Fibroblast of the conjunctiva (primary cell): ENCODE measurements at places on chromosomes 2 and 18.

DNA sequence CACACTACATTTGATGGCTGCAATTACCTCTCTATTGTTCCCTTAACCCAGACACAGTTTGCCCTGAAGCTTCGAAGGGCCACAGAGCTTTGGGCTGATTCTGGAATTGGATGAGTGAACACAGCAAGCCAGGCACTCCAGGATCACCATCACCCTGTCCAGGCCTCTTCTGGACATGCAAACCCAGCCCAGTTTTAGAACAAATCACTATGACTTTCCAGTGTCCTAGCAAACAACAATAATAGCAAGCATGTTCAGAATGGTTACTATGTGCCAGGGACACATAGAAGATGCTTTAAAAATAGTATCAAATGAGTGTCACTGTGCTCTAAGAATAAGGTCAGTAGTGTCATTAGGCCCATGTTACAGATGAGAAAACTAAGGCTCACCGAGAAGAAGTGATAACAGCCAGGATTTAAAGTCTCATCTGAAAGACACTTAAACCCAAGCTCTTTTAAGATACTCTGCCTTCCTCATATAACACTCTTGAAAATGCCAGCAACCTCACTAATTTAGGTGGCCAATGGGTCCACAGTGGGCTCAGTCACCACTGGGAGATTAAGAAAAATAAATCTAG is 191.7 kb upstream of the STK17B start:
- no peak for DNase-seq

DNA sequence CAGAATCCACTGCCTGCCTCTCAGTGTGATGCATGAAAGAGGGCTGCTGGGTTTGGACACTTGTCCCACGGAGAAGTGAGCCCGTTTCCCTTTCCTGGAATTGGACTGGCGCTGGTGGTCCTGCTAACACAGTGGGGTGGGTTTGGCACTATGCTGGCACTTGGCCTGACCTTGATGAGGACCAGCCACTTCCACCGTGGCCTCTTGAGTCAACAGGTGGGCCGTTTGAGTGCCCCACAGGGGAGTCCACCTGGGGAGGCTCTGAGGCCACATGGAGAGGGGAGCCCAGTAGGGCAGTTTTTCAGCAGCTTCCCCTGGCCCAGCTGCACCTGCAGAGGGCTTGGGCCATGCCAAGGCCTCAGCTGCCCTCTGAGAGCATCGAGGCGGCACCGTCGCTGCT is 56.5 kb downstream of the MBP start:
- DNase-seq = no peak

DNA sequence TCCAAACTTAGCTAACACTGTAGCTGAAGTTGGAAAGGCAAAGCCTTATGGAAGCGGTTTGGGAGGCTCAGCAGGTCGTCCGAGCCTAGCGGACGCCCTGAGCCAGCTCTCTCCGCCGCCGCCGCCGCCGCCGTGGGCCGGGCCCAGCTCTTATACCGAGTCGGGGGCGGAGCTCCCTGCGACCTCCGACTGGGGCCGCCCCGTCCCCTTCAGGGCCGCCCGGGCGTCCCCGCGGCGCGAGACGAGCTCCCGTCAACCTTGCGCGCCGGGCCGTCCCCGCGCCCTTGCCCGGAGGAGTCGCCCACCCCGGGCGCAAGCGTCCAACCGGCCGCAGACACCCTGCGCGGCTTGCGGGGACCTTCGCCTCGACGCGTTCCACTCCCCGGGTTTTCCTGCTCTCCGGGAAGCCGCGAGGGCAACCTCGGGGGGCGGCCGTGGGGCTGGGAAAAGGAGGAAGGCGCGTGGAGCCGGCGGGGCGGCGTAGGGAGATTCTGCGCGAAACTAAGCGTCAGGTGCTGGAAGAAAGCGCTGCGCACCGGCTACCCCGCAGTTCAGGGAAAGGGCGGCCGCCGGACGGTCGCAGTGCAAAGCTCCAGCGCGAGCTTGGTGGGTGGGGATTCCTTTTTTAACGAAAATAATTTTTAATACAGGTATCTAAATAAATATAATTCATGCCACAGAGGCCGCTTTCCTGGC is at the start of gene SLC40A1:
SLC40A1 (minus strand) TSS at position 129 of the 696 bp plus-strand sequence. CDS start 326 bp downstream, outside the sequence.
- DNase-seq = no peak

GRCh38 chr2:195716466-195716865 is 59.4 kb downstream of the SLC39A10 start:
- DNase-seq = no peak

GRCh38 chr2:194822097-194822496 is 834.9 kb upstream of the SLC39A10 start:
- DNase-seq = no peak

DNA sequence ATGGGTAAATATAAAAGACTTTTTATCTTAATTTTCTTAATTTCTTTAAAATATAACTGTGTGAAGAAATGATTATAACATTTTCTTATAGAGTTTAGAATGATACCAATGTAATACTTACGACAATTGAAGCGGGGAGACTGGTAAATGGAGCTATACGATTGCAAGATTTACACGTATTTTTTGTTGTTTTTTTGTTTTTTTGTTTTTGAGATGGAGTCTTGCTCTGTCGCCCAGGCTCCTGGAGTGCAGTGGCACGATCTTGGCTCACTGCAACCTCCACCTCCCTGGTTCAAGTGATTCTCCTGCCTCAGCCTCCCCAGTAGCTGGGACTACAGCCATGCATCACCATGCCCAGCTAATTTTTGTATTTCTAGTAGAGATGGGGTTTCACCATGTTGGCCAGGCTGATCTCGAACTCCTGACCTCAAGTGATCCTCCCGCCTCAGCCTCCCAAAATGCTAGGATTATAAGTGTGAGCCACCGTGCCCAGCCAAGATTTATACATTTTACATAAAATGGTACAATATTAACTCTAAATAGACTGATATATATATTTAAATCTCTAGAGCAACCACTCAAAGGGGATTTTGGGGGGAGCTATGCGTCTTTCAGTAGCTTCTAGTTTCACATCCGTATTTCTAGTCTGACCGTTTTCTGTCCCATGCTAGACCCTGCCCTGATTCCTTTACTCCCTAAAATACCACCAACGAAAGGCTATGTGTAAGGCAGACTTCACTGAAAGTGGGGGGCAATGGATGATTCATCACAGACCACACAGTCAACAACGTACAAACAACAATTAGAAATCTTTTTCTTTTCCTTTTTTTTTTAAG is 28.2 kb upstream of the ATG16L1 start:
- DNase-seq = no peak

GRCh38 chr2:118374974-118375755 is 286.9 kb downstream of the INSIG2 start:
- no peak for DNase-seq

- no peak for DNase-seq
Observed at GRCh38 chr2:165837122-165837521, 43.1 kb upstream of the GALNT3 start.

GRCh38 chr18:22183698-22184170 is 14.3 kb downstream of the GATA6 start:
- no peak for DNase-seq

DNA sequence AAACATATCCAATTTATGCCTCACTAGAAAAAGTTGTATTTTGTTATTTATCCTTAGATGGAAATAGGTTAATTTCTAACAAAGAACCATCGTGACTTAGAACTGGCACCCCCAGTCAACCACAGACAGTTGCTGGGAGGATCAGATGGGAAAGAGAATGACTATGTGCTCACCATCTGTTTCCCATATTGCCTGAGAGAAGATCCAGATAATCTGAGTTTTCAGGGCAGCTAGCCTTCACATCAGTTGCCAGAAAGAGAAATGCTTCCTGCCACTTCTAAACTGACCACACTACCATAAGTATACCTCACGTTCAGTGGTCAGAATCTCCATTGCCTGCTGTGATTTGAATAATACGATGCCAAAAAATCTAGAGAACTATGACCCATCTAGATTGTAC is 28.4 kb upstream of the NEB start:
- DNase-seq = no peak

- no peak for DNase-seq
Observed at GRCh38 chr2:136957044-136957443, 191.7 kb downstream of the THSD7B start.

GRCh38 chr2:239955989-239956817 is 68.9 kb downstream of the NDUFA10 start:
- no peak for DNase-seq

DNA sequence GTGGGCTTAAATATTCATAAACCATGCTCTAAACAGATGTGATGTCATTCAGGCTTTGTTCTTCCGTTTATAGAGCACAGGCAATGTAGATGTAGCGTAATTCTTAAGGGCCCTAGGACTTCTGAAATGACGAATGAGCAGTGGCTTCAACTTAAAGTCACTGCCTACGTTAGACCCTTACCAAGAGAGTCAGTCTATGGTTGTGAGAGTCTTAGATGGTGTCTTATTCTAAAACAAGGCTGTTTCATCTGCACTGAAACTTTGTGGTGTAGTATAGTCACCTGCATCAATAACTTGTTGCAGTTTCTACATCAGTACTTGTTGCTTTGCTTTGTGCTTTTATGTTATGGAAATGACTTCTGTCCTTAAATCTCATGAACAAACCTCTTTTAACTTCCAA is 56.0 kb downstream of the PIK3C3 start:
- DNase-seq = no peak

GRCh38 chr18:48875314-48875941 is 75.3 kb downstream of the SMAD7 start:
- DNase-seq = no peak

DNA sequence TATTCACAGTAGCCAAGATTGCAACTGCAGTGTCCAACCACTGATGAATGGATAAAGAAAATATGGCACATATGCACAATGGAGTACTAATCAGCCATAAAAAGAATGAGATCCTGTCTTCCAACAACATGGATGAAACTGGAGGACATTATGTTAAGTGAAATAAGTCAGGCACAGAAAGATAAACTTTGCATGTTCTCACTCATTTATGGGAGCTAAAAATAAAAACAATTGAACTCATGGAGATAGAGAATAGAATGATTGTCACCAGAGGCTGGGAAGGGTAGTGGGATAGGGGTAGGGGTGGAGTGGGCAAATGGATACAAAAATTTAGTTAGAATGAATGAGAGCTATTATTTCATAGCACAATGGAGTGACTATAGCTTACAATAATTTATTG is 305.5 kb upstream of the ETAA1 start:
- no peak for DNase-seq

GRCh38 chr2:125543968-125544514 is 1111.9 kb upstream of the GYPC start:
- no peak for DNase-seq

GRCh38 chr2:122300758-122301157 is 545.3 kb downstream of the TSN start:
- DNase-seq = no peak

GRCh38 chr2:99852956-99853355 is 289.4 kb downstream of the AFF3 start:
- no peak for DNase-seq

DNA sequence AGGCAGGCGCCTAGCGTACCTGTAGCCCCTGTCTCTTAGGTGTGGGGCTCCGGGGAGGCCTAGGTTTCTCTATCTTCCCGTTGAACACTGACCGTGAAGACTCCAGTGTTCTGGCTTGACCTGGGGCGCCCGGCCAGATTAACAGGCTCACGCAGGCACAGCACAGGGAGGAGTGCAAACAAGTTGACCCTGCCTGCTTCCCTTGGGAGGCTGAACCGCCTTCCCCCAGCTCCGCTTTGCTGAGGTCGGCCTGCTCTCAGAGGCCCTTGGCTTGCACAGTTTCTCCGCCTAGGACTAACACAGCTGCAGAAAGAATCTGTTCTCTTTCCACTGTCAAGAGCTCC is 567 bp downstream of the PCYOX1 start:
- DNase-seq = peak; percentile 54

- no peak for DNase-seq
Observed at GRCh38 chr2:147068071-147068470, 776.8 kb upstream of the ACVR2A start.

- DNase-seq = no peak
Observed at GRCh38 chr2:129004485-129004884, 685.8 kb upstream of the HS6ST1 start.

- no peak for DNase-seq
Observed at GRCh38 chr2:3628241-3628679, 29.7 kb upstream of the ALLC start.

- DNase-seq = no peak
Observed at GRCh38 chr2:213923543-213923942, 487.3 kb upstream of the VWC2L start.

DNA sequence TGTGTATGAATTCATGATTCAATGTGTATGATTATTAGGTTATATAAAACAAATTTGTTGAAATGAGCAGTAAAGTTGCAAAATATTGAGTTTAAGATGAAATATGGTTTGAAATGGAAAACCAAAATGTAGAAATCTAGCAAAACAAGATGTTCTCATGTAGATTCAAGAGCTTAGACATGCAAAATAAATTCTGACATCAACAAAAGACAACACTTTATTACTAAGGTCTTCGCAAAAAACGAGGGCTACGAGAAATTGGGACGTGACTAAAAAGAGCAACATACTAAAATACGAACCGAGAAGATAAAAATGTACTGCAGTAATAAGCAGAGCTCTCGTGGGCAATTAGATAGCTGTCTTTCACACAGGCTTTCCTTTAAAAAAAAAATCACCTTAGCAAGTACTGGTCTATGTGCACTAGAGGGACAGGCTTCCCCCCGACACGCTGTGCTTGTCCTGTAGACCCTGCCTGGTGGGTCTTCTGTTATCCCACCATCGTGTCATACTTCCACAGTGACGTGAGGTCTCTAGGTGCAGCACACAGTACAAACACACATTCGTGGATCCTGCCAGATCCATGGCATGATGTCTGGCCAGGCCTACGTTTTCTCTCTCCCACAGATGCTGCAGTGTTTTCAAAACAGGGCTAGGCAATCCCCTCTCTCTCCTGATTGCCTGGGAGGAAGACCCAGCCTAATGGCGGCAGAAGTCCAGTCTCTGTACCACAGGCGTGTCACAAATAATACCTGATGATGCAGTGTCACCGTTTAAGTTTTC is 240.8 kb downstream of the TCF4 start:
- DNase-seq = no peak

DNA sequence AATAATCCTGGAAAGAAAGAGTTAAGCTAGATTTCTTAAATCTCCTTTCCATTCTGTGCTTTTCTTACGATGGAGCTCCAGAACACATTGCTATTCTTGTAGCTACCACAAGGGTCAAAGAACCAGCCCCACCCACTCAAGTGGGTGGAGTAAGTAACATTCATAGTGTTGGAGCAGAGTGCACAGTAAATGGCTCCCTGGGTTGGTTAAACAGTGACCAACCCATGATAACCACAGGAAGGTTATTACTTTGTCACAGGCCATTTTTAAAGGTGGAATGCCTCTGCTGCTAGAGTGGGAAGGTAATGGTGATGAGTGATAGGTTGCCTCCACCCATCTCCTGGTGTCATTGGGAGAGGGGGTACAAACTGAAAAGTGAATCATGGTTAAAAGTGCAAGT is 13.9 kb downstream of the ARPC2 start:
- DNase-seq = no peak

DNA sequence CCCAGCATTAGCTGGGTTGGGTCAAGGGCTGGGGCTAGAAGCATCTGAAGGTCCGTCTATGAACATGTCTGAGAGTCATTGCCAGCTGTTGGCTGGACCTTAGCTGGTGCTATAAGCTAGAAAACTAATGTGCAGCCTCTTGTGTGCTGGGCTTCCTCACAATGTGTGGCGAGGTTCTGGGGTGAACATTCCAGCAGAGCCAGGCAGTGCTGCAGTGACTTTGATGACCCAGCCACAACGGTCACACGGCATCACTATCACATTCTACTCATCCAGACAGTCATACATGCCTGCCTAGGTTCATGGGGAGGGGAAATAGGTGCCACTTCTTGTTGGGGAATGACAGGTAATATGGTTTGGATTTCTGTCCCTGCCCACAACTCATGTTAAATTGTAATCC is 260.5 kb downstream of the CYP26B1 start:
- no peak for DNase-seq

- DNase-seq = peak; percentile 49
Observed at GRCh38 chr18:2948038-2948437, 64.9 kb downstream of the LPIN2 start.

- DNase-seq = no peak
Observed at GRCh38 chr2:164843346-164843911, 1.8 kb upstream of the COBLL1 start.
